Dermis blood vessel endothelial cell (primary cell): ENCODE measurements at places on chromosomes 1 and 21. TPM values are rescaled to one million over a fixed set of nuclear protein-coding genes. Genes with fewer than 3 reads are reported as not detected.

- no peak for DNase-seq
Measured at GRCh38 chr1:116697548-116698243, 30.2 kb upstream of the IGSF3 start.

- DNase-seq = no peak
Measured at GRCh38 chr21:25458484-25458883, 148.8 kb downstream of the MRPL39 start.

DNA sequence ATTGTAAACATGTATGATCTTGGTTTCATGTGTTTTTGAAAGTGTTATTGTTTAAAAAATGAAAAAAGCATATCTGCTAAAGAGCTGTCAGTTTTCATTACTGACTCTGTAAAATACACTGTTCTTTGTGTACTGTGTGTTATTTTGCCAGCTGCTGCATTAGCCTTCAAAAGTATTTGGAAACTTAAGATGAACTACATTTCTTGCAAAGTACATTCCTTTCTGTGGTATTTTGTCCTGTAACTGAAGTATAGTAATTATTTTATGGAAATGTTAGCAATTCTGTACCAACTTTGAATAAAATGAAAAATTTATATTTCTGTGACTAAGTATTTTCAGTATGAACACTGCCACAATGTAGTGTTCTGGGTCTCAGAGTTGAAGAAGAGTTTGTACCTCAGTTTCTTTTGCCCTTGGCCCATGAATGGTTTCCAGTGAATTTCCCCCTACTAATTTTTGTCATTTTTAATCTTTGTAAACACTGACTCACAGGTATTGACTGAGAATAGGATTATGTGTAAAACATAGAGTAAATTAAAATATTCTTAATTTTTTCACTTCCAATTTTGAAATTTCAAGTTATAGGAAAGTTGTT is 32.7 kb downstream of the MRPS6 start:
- no peak for DNase-seq

- DNase-seq = peak; percentile 43
Measured at GRCh38 chr1:8089535-8090228, 63.6 kb upstream of the ERRFI1 start.

- DNase-seq = no peak
Measured at GRCh38 chr1:154794608-154795007, 75.5 kb downstream of the KCNN3 start.

- DNase-seq = no peak
Measured at GRCh38 chr1:150720703-150721102, at the start of gene HORMAD1. Gene HORMAD1 (minus strand): TSS chr1:150720895. CDS start chr1:150719505, 1,390 bp downstream.

GRCh38 chr1:6864166-6864565 is 78.9 kb downstream of the CAMTA1 start:
- no peak for DNase-seq

- peak; percentile 23 for DNase-seq
Measured at GRCh38 chr21:34844013-34844923, 175.5 kb downstream of the CLIC6 start.

- DNase-seq = no peak
Measured at GRCh38 chr1:109816175-109816811, 52.6 kb upstream of the EPS8L3 start.

- DNase-seq = no peak
Measured at GRCh38 chr1:97573553-97573952, 347.3 kb downstream of the DPYD start.

DNA sequence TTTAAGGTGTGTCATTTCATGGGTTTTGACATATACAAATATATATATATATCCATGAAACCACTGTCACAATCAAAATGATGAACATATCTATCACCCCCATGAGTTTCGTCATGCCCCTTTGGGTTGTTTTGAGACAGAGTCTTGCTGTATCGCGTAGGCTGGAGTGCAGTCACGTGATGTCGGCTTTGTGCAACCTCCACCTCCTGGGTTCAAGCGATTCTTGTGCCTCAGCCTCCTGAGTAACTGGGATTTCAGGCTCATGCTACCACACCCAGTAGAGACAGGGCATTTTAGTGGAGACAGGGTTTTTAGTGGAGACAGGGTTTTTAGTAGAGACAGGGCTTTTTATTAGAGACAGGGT is 8.0 kb downstream of the HJV start:
- no peak for DNase-seq

DNA sequence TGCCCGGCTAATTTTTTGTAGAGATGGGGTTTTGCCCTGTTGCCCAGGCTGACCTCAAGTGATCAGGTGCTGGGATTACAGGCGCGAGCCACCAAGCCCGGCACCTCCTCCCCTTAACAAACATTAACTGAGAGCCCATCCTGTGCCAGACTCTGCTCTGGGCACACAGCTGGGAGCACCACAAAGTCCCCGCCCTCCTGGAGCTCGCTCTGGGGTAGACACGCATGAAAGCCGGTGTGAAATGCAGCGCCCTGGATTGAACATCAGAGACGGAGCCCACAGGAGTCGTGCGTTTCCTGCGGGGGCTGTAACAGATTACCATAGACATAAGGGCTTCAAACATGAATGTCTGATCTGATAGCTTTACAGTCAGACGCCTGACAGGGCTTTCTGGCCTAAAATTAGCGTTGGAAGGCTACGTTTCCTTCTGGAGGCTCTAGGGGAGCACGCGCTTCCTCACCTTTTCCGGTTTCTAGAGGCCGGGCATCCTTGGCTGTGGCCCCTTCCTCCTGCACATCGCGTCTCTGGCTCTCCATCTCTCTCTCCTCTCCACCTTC is 14.3 kb downstream of the SLC27A3 start:
- DNase-seq = peak; percentile 46

- DNase-seq = no peak
Measured at GRCh38 chr1:42934541-42935312, 23.9 kb downstream of the SLC2A1 start.

- no peak for DNase-seq
Measured at GRCh38 chr1:913491-914130, 10.1 kb upstream of the SAMD11 start.

DNA sequence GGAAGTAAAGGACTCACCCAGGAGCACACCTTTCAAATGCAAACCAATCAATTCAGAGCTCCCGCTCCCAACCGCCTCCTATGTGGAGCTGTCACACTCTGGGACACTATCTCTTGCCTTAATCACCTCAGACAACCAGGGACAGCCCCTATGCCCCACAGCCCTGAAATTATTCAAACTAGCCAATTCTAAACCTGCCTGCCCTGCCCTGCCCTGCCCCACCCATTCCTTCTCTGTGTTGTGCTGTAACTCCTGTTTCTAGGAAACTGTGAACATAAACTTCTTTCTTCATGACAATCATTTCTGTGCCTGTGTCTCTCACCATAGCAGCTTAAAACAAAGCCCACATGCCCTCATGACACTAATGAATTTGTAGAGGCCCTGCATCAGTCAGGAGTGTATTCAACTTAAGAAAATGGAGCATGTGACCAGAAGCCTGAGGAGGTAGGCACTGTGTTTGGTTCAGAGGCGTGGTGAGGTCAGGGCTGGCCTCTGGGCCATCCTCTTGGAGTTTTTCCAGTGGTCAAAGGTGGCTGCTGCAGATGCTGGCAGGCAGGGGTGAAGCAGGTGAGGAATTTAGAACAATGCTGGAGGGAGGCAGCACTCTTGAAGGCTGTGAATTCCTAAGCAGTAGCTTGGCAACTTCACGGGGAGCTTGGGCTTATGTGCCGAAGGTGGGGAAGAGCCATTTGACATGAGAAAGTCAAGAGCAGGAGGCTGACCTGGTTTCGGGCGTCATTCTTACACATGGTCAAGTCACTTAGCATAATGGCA is 74.5 kb downstream of the RHOU start:
- no peak for DNase-seq

- DNase-seq = peak; percentile 60
Measured at GRCh38 chr1:37575692-37576091, 19.0 kb downstream of the DNALI1 start.

- peak; percentile 17 for DNase-seq
Measured at GRCh38 chr1:46466477-46467182, 23.0 kb upstream of the DMBX1 start.

DNA sequence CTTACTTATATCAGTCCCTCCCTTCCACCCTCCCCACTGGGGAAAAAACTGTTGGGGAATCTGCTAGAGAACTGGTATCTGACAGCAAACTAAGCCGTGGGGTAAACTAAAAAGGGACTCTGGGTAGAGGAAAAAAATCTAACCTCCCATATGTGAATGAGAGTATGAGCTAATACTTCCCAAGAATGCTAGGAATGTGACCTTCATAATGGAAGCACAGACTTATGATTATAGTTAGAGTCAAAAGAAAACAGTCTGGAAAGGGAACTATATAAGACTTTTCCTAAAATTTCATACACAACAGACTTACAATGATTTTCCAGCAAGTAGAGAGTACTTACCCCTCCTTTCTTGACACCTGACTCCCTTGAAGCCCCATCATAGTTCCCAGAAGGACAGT is 23.0 kb upstream of the RBBP5 start:
- peak; percentile 79 for DNase-seq

GRCh38 chr1:55833529-55834091 is 618.4 kb upstream of the USP24 start:
- no peak for DNase-seq

DNA sequence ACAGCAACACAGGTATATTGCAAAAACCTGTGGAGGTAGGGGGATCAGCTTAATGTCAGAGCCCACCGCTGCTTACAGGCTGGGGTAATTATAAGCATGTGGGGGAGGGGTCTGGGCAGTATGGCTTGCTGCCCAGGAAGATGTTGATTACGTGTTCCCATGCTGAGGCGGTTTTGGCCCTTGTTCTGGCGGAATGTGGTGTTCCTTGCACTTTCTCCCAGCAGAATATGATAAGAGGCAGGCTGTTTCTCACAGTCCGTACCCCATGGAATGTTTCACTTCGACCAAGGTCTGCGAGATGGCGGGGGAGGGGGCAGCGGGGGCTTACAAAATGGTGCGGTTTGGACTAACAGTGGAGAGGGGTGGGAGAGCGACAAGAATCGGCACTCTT is 9.8 kb upstream of the HPCAL4 start:
- peak; percentile 41 for DNase-seq

GRCh38 chr1:214958486-214958885 is 124.1 kb upstream of the KCNK2 start:
- no peak for DNase-seq

GRCh38 chr1:202593845-202594244 is 116.4 kb downstream of the SYT2 start:
- no peak for DNase-seq

DNA sequence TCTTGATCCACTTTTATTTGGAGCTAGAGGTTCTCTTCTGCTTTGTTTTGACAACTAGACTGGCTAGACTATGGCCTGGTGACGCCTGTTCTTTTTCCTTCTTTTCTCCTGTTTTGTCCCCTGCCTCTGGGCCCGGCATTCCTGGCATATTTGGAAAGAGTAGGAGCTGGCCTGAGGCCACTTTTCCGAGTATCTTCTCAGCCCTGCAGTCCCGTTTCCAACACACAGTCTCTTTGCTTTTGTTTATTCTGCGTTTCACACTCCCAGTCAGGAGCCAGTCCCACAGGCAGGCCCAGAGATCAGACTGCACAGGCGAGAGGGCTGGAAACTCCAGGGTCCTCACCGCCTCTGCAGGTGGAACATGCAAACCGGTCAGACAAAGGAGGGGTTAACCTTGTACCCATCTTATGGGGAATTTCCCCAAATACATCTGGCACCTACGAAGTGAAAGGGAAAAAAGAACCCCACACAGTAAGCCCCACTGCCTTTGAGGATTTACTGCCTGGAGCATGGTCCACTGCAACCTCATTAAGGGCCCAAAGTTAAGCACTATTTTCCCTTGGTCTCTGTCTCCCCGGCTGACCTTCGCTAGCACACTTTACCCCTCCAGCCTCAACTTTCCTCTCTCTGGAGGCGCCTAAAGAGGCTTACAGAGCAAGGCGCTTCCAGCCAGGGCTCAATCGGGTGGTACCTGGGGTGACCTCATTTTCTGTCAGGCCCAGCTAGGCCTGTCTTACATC is 141.1 kb downstream of the TOMM20 start:
- peak; percentile 95 for DNase-seq

GRCh38 chr1:29821605-29822004 is 585.3 kb downstream of the PTPRU start:
- no peak for DNase-seq

GRCh38 chr1:235974616-235975015 is 90.3 kb downstream of the NID1 start:
- no peak for DNase-seq

GRCh38 chr1:25012966-25013962 is 83.2 kb upstream of the RUNX3 start:
- no peak for DNase-seq

DNA sequence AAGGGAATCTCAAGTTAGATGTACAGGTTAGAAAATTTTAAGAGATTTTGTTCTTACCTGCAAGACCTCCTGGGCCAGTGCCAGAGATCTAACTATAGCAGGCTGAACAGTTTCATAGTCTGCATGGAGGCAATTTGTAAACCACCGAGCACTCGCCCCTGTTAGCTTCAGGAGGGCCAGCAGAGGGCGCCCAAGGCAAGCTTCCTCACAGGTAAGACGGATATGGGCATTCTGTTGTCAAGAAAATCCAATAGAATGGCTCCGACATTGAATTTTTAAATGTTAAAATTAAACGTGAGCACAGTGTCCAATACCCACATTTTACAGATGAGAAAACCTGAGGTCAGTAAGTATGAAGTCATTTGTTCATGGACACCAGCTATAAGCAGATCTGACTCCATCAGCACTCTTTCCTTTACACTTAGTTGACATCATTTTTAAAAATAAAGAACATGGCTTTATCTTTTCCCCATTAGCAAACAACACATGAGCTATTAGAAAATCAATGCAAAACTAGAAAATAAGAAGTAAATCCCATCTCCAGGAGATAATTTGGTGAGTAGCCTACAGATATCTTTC is 2.2 kb downstream of the REG4 start:
- peak; percentile 79 for DNase-seq

DNA sequence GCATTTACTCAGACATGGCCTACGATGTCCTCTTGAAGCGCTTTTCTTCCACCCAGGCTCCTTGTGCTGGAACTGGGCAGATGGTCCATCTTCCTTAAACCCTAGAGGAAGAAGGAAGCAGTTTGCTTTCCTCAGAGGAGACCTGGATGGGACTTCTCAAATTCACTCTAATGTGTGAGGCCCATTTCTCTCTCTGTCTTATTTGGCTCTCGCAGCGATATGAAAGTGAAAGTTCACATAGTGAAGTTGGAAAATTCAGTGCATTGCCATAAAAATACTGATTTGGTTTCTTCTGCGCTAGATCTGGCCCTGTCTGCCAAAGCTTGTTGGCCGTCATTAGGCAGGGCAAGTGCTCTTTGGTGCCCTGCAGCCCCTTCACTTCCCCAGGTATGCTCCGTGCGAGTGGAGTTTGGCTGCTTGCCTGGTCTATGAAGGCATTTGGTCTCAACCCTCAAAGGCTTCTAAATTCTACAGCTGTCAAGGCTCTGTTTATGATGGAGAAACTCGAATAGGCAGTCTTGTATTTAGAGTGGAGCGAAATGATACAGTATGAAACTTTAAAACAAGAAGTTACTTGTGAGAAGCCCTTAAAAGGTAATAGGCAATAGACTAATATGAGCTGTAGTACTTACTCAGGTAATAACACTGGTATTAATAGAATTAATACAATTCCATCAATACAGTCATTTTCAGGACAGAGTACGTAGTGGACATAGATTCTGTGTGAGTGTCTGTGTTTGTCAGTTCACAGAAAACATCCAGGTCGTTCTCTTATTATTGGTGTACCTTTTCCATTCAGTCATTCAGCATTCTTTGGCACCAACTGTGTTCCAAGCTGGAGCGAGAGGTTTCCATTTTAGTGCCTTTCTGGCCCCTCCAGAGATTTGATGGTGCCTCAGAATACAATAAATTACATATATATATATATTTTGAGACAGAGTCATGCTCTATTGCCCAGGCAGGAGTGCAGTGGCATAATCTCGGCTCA is 20.5 kb downstream of the SZRD1 start:
- DNase-seq = peak; percentile 33

- DNase-seq = no peak
Measured at GRCh38 chr1:1124786-1125642, 9.1 kb upstream of the C1orf159 start.

The SLAMF7 gene
- total RNA-seq = not detected in 2 replicates

The COL16A1 gene
- 0.51 and 0.65 TPM in 2 replicates for total RNA-seq

The CLDN17 gene
- total RNA-seq = not detected in 2 replicates

The TARDBP gene
- total RNA-seq = 133 and 197 TPM in 2 replicates
